Cardiac muscle cell (in vitro differentiated cells and primary cell): ENCODE measurements at places on chromosomes 1 and 21. TPM values are rescaled to one million over a fixed set of nuclear protein-coding genes. Genes with fewer than 3 reads are reported as not detected.

- H3K27me3 ChIP-seq: no peaks in the 10 kb centered on the region
- H3K4me1 ChIP-seq: peaks cover 28% of the 10 kb centered on the region
- DNase-seq: no peak
- H3K27ac ChIP-seq: no peak overlapping the region
- no peak overlapping the region for H3K4me3 ChIP-seq
These were observed 213.2 kb upstream of the TMEM51 start for GRCh38 chr1:14940285-14940870.

- H3K4me1 ChIP-seq: no peaks in the 10 kb centered on the region
- H3K27ac ChIP-seq: no peak overlapping the region
- H3K36me3 ChIP-seq: no peaks in the 10 kb centered on the region
- no peaks in the 10 kb centered on the region for H3K27me3 ChIP-seq
- no peak overlapping the region for H3K4me3 ChIP-seq
- peak; percentile 22 for DNase-seq
These were observed 10.8 kb downstream of the PLA2G2D start for GRCh38 chr1:20108366-20109123.

DNA sequence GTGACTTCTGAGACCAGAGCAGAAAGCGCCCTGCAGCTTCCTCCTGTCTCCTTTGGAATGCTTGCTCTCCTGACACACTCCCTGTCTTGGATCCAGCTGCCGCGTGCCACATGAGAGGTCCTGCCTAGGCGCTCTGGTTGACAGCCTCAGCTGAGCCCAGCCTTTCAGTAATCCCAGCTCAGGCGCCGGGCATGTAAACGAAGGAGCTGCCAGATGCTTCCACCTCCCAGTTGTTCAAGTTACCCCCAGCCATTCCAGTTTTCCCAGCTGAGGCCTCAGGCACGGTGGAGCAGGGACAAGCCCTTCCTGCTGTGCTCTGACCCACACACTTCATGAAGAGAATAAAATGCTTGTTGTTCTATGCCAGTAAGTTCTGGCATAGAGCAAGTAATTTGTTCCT lies 14.3 kb upstream of the CD34 start:
- H3K4me3 ChIP-seq: no peak overlapping the region
- peaks cover 30% of the 10 kb centered on the region for H3K4me1 ChIP-seq
- H3K27me3 ChIP-seq: peaks cover 12% of the 10 kb centered on the region
- peak; percentile 55 for DNase-seq

- no peak overlapping the region for H3K27ac ChIP-seq
- H3K27me3 ChIP-seq: no peaks in the 10 kb centered on the region
- no peaks in the 10 kb centered on the region for H3K4me1 ChIP-seq
- no peak for DNase-seq
These were observed 11.9 kb downstream of the PIGV start for GRCh38 chr1:26799479-26800142.

GRCh38 chr1:3774946-3775489 lies 2.5 kb downstream of the SMIM1 start:
- peak overlapping the region; percentile 27 for H3K27ac ChIP-seq
- peaks cover 41% of the 10 kb centered on the region for H3K4me1 ChIP-seq
- H3K36me3 ChIP-seq: peaks cover 7% of the 10 kb centered on the region
- H3K27me3 ChIP-seq: no peaks in the 10 kb centered on the region
- no peak overlapping the region for H3K4me3 ChIP-seq
- no peak for DNase-seq

DNA sequence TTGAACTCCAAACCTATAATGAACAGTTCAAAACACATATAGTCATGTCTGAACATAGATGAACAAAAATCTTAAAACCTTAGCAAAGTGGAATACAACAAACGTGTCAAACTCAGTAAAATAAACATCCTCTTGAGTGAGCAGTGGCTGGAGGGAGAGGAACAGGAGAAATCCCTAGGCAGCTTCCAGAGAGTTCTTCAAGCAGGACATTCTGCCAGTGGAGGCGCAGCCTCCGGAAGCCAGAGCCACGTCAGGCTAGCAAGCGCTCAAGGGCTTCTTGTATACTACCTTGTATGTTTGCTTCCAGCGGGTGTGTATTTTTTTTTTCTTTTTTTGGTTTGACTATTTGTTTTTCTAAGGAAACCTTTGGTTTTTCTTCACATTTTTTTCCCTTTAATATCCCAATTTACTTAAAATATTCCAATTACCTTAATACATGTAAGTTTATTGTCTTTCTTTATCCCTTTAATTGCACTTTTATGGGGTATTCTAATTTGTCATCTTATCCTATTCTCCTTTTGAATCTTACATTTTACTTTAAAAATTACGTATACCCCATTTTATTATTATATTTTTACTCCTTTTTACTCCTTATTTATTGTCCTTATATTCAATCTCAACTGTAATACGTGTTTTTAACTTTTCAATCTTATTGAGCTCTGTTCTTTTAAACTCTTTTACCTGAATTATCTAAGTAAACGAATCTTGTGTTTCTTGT lies 42.0 kb downstream of the COLGALT2 start:
- peak overlapping the region; percentile 90 for H3K27ac ChIP-seq
- H3K27me3 ChIP-seq: no peaks in the 10 kb centered on the region
- no peak for DNase-seq
- H3K36me3 ChIP-seq: no peaks in the 10 kb centered on the region

- DNase-seq: no peak
- H3K27me3 ChIP-seq: no peaks in the 10 kb centered on the region
These were observed 80.6 kb upstream of the RAVER2 start for GRCh38 chr1:64664299-64664698.

GRCh38 chr1:11767922-11768704 lies 6.1 kb downstream of the C1orf167 start:
- no peaks in the 10 kb centered on the region for H3K36me3 ChIP-seq
- no peak overlapping the region for H3K4me3 ChIP-seq
- H3K27me3 ChIP-seq: no peaks in the 10 kb centered on the region
- DNase-seq: no peak

GRCh38 chr1:1898246-1898933 lies 7.5 kb upstream of the GNB1 start:
- H3K27ac ChIP-seq: no peak overlapping the region
- no peak overlapping the region for H3K4me3 ChIP-seq
- no peaks in the 10 kb centered on the region for H3K36me3 ChIP-seq
- H3K27me3 ChIP-seq: no peaks in the 10 kb centered on the region
- peaks cover 11% of the 10 kb centered on the region for H3K4me1 ChIP-seq
- no peak for DNase-seq

Gene GPR25
- 0.12 TPM in 1 of 2 replicates, not detected in the other for total RNA-seq

Gene UBR4
- total RNA-seq: 105 and 206 TPM in 2 replicates
